Activated naive CD8-positive, alpha-beta T cell treated with anti-CD3 and anti-CD28 coated beads, Interleukin-2, amount 50 U/mL, for 24 hours (primary cell): ENCODE measurements at places on chromosomes 5 and 9.

- H3K4me1 ChIP-seq, result peaks cover 43% of the 10 kb centered on the region
- H3K4me3 ChIP-seq, result no peak overlapping the region
- peak; percentile 34 for DNase-seq
- H3K36me3 ChIP-seq, result peaks cover 19% of the 10 kb centered on the region
- H3K27me3 ChIP-seq, result no peaks in the 10 kb centered on the region
Observed at GRCh38 chr5:154221371-154221896, 30.9 kb downstream of the GALNT10 start.

- H3K4me3 ChIP-seq, result no peak overlapping the region
- H3K4me1 ChIP-seq, result peaks cover 19% of the 10 kb centered on the region
- no peak for DNase-seq
- H3K27me3 ChIP-seq, result no peaks in the 10 kb centered on the region
- peaks cover 8% of the 10 kb centered on the region for H3K36me3 ChIP-seq
Observed at GRCh38 chr5:16525651-16526050, 60.1 kb upstream of the ZNF622 start.

GRCh38 chr9:95813923-95814322, 61.6 kb upstream of the ERCC6L2 start:
- H3K4me3 ChIP-seq, result no peak overlapping the region
- H3K4me1 ChIP-seq, result peaks cover 25% of the 10 kb centered on the region
- H3K36me3 ChIP-seq, result peaks cover 4% of the 10 kb centered on the region
- H3K27me3 ChIP-seq, result no peaks in the 10 kb centered on the region
- DNase-seq, result no peak

DNA sequence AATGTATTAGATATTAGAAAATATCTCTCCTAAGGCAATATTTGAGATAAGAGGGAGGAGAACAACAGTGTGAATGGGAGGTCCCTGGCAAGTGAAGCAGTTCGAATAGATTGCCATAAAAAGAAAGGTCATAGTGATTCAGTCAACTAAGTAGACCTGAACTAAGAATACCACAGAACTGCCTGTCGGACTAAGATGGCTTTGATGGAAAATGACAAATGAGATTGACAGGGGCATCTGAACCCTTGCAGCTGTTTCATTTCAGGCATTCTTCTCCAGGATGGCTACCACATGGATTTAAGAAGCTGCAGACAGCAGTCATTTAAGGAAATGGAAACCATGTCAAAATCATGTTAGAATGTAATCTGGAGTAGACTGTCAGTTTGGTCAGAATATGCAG, 308.4 kb upstream of the MEF2C start:
- DNase-seq, result no peak
- no peak overlapping the region for H3K4me3 ChIP-seq
- H3K4me1 ChIP-seq, result no peaks in the 10 kb centered on the region
- no peaks in the 10 kb centered on the region for H3K36me3 ChIP-seq
- no peaks in the 10 kb centered on the region for H3K27me3 ChIP-seq

DNA sequence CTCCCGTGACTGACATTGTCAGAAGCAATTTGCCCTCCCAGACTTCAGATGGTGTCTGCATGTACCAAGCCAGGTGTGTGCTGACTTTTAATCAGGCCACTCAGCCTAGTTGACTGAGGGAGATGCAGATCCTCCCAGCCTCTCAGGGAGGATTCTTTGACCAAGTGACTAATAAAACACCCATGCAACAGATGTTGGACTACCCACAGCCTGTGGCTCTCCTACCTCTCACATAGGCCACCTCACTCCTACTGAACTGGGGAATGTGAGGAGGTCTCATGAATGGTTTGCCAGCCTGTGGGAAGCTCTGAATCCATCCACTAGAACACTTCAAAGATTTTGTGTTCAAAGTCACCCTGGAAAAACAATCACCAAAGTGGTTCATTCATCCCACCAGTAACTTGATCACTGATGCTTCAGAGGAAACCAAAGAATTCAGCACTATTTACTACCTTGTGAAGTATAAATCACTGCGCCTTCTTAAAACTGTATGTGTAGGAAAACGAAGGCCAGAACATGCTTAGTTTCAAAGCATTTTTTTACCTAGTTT, 80.1 kb downstream of the ESM1 start:
- no peak for DNase-seq
- no peak overlapping the region for H3K27ac ChIP-seq
- H3K27me3 ChIP-seq, result peaks cover 61% of the 10 kb centered on the region
- H3K36me3 ChIP-seq, result no peaks in the 10 kb centered on the region
- H3K4me1 ChIP-seq, result peaks cover 25% of the 10 kb centered on the region

GRCh38 chr9:33894316-33894715, 77.4 kb downstream of the UBE2R2 start:
- peaks cover 8% of the 10 kb centered on the region for H3K4me1 ChIP-seq
- no peak overlapping the region for H3K4me3 ChIP-seq
- H3K27me3 ChIP-seq, result no peaks in the 10 kb centered on the region
- H3K36me3 ChIP-seq, result peaks cover 20% of the 10 kb centered on the region
- no peak overlapping the region for H3K27ac ChIP-seq
